ENCODE measurements at places on chromosomes 1 and 21. TPM values are rescaled to one million over a fixed set of nuclear protein-coding genes. Genes with fewer than 3 reads are reported as not detected.

GRCh38 chr1:2300004-2300771 is 72.1 kb downstream of the SKI start:
- no peak for DNase-seq

DNA sequence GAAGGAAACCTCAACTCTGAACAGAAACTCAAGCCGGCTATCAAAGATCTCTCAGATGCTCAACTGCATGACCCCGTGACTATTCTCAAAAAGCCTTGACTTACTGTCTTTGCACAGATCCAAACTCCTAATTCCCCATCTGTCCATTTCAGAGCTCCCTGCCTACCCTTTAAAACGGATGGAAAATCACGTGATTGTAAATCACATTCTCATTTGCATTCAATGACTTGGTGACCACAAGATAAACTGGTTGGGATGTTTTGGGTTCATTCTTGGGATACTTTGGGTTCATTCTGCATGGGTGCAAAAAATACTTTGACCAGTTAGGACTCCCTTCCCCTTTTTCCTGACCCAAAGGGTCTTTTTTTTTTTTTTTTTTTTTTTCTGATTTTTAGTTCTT is 41.3 kb upstream of the RUNX1 start:
- no peak for DNase-seq

DNA sequence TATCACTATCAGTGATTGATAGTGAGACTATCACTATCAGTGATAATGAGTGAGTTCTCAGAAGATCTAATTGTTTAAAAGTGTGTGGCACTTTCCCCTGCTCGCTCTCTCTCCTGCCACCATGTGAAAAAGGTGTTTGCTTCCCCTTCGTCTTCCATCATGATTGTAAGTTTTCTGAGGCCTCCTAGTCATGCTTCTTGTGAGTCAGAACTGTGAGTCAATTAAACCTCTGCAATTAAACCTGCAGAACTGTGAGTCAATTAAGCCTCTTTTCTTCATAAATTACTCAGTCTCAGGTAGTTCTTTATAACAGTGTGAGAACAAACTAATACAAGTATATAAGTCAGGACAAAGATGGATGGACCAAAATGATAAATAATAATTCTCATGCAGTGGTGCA is 7.0 kb upstream of the IL23R start:
- no peak for DNase-seq

- no peak for DNase-seq
Measured at GRCh38 chr1:102628109-102628613, 480.2 kb downstream of the COL11A1 start.

DNA sequence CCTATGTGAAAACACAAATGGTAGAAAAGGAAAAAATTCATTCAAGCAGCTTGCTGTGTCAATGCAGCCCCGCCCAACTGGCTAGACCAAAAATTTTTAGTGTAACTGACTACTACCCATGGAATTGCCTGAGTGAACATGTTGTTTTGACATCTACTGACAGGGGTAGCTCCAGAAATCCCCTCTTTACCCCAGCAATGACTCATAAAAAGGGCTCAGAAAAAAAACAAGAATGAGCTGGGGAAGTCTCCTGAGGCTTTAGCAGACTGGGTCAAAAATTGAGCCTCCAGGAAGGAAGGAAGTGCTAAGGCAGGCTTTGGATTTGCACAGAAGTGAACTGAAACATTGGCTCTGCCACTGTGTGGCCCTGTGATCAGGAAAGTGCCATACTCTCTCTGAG is 24.4 kb upstream of the FGGY start:
- DNase-seq: no peak

GRCh38 chr21:39037807-39038405 is 145.3 kb downstream of the PSMG1 start:
- no peak for DNase-seq

Gene ATP6V1G3
- total RNA-seq: not detected

- DNase-seq: no peak
Measured at GRCh38 chr1:87120779-87121178, 206.3 kb downstream of the HS2ST1 start.

Gene PADI2
- 0.52 TPM for total RNA-seq

GRCh38 chr1:37458551-37458950 is 15.8 kb upstream of the ZC3H12A start:
- DNase-seq: no peak

- DNase-seq: no peak
Measured at GRCh38 chr1:90784186-90784847, 67.2 kb upstream of the BARHL2 start.

Gene LDLRAD2
- total RNA-seq: 0.75 TPM

GRCh38 chr1:55015731-55016620 is 17.2 kb downstream of the BSND start:
- DNase-seq: no peak

GRCh38 chr1:167775178-167775577 is 53.4 kb downstream of the MPZL1 start:
- no peak for DNase-seq

Gene GPR157
- 9.4 TPM for total RNA-seq

DNA sequence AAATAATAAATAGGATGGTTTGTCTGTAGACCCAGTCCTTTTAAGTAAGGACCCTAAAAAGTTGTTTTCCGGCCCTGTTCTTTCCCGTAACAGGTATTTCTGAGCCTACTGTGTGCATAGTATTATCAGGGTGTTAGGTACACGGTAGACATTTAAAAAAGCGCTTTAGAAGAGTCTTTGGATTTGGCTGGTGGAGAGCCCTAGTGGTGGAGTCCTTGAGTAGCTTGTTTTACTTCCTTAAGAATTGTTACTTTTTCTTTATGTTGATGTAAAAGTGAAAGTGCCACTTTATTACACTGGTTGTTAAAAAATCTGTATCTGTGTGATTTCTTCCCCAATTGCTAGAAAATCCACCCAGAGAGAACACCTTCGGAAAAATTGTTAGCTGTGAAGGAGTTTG is 36.8 kb downstream of the SMYD2 start:
- DNase-seq: no peak

- no peak for DNase-seq
Measured at GRCh38 chr1:117928881-117929342, 509 bp downstream of the GDAP2 start.

DNA sequence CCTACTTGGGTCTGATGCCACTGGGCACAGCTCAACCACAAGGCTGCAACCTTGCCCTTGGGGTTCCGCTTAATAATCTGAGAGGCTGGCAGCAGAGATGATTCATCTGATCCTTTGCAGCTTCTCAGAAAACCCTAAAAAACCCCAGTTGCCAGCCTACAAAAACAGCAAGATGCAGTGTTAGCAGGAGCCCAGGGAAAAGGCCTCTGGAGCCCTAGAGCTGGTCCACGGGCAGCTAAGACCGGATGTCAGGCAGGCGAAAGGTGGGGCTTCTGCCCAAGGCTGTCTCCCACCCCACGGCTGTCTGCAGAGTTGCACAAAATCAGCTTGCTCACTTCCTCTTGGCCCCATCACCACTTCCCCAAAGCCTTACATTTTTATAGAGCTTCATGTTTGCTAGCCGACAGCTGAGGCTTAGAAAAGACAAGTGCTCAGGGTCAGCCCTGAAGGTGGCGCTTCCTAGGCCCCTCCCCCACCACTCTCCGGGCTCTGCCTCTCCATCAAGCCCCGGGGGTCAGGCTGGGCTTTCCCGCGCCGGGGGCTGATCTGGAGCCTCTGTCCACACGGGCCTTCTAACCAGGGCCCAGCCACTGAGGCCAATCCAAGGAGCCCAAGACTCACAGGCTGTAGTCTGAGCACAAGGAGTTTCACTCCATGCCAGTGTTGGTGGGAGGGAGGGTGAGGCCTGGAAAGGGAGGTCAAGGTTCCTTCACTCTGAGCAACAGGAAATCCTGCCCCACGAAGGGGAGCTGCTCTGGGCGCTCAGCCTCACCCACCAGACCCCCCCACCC is 4.2 kb upstream of the ADORA3 start:
- peak; percentile 55 for DNase-seq

Gene KRTAP12-2
- total RNA-seq: not detected

DNA sequence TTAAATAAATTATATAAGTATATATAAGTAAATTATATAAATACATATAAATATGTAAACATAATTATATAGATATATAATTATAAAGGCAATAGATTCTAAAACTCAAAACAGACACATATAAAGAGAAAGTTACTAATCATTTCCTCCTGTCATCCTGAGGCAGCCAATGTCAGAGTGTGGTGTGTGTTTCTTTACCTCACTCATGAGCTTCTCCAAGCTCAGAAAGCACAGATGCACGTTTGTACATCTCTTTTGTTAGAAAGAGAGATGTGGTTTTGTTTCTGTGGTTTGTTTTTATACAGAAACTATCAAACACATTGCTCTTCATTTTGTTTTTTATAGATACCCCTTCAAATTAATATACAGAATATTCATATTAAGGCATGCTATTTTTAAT is 594.8 kb downstream of the USP25 start:
- DNase-seq: no peak

DNA sequence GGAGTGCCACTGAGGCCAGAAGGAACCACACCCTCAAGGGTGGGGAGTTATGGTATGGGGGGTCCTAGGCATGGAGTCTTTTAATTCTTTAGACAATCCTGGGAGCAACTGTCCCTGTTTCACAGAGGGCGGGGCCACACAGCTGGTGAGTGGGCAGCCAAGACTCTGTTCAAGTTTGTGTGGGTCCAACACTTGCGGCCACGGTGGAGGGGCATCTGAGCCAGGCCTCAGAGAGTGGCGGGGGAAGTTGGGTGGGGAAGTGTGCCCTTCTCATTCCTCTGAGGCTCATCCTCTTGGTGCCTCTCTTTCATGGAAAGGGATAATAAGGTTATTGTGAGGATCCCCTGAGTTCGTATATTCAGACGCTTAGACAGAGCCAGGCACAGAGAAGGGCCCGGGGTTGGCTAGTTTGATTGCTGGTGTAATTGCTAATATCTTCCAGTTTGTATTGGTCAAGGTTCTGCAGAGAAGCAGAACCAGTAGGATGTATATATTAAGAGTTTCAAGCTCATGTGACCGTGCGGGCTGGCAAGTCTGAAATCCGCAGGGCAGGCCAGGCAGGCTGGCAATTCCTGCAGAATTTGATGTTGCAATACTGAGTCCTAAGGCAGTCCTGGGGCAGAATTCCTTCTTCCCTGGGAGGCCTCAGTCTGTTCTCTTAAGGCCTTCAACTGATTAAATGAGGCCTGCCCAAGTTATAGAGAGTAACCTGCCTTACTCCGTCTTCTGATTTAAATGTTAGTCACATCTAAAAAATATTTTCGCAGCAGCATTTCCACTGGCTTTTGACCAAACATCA is 15.9 kb downstream of the PCSK9 start:
- DNase-seq: no peak

DNA sequence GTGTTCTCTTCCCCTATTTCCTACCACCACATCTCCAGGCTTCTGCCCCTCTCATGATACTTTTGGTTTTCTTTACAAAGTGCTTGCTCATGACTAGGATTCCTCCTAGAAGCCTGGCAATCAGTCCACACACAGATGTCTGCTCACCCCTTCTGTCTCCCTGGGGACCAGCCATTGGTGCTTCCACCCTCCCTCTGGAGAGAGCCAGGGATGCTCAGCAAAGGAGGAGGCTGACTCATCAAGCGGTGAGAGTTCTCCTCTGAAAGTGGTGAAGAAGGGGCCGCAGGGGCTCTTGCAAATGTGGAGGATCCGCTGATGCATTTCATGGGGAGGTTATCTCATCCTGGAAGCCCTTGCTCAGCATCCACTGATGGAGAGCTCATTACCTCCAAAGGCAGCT is 14.5 kb downstream of the NT5C1A start:
- DNase-seq: no peak

DNA sequence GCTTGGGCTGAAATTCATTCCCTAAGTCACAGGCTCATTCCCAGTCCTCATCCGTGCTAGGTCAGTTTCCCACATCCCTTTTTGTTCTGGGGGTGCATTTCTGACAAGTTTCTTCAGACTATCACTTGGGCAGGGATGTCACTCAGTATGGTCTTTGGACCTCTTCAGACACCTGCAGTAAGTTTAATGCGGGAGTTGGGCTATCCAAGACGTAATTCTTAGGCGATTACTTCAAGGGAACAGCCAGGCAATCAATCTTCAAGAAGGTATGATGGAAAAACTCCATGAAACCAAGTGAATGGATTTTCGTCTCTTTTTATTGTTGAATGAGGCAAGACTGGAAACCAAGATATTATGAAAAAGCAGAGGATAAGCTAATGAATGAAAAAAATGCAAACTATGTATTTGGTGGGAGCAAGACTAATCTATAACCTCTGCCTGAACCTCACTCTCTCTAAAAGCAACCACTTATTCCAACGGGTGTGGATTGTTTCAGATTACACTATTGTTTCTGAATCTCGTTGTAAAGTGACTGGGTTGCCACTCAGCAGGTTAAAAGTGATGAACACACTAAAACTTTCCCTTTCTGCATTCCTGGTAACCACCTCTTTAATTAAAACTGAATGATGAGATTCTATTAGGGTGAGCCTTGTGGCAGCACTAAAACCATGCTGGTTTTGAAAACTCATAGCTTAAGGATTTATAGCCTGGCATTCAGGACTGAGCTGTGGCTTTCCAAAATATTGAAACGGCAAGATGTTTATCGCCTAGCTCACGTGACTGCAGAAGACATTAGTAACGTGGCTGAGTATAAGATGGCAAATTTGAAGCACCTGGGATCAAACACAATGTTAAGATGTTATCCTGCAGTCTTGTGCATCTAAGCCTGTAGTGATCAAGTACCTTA is 1.1 kb downstream of the RASAL2 start:
- no peak for DNase-seq

Gene HSD11B1
- not detected for total RNA-seq

Gene CLIC6
- 1.7 TPM for total RNA-seq

- no peak for DNase-seq
Measured at GRCh38 chr1:221336126-221336525, 405.8 kb downstream of the DUSP10 start.

DNA sequence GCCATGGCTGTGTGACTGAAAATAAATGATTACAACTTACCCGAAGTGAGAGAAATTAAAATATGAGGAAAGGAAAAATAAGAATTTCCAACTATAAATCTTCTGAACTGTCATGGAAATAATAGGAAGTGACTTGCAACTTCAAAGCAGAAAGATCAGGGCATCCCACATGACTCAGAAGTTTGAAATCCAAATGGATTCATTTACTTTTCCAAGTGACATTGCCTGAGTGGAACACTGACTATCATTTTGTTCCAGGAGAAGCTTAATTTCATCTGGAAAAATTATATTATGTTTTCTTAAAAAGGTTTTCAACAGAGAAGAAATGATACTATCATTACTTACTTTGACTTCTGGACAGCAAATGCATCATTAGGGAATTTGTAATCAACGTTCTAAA is 110.8 kb downstream of the GREM2 start:
- no peak for DNase-seq

GRCh38 chr1:180841415-180841814 is 71.3 kb upstream of the KIAA1614 start:
- DNase-seq: no peak

GRCh38 chr1:152107031-152107983 is 7.9 kb downstream of the TCHH start:
- DNase-seq: no peak

DNA sequence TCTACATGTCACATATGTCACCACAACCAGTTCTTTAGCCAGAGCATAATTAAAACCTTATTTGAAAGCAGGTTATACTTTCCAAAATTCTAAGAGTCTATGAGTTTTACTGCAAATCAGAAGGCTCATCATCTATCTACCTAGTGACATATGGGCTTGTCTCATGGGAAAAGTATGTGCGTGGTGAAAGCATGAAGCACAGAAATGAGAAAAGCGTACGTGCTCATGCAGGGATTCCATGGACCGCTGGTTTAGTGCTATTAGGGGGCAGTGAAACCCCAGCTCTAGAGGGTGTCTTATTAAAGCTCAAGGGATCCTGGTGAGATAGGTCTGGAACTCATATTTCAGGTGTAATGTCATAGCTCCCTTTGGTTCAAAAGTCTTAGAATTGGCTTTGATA is 50.2 kb downstream of the FAM163A start:
- no peak for DNase-seq

- no peak for DNase-seq
Measured at GRCh38 chr1:27356619-27357280, 10.0 kb downstream of the MAP3K6 start.

- no peak for DNase-seq
Measured at GRCh38 chr1:107449326-107449725, 308.5 kb downstream of the NTNG1 start.

All from mesothelial cell of epicardium (in vitro differentiated cells).